T-helper 17 cell (primary cell): ENCODE measurements at places on chromosomes 13 and 19.

DNA sequence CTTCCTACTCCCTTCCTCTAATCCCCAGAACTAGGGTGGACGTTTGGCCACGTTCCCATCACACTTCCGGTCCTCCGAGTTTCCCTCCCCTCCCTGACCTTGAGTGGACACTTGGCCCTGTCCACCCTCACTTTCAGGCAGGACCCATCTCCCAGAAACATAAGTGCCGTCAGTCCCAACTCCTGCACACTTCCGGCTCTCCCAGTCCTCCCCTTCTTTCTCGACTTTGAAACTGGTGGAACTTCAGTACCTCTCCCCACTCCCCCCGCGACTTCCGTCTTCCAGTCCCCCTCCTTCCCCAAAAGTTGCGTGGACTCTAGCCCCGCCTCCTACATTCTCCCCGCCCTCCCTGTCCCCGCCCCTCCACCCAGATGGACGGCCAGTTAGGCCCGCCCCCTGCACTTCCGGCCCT, 278 bp upstream of the ZNF274 start:
- no peak for DNase-seq

DNA sequence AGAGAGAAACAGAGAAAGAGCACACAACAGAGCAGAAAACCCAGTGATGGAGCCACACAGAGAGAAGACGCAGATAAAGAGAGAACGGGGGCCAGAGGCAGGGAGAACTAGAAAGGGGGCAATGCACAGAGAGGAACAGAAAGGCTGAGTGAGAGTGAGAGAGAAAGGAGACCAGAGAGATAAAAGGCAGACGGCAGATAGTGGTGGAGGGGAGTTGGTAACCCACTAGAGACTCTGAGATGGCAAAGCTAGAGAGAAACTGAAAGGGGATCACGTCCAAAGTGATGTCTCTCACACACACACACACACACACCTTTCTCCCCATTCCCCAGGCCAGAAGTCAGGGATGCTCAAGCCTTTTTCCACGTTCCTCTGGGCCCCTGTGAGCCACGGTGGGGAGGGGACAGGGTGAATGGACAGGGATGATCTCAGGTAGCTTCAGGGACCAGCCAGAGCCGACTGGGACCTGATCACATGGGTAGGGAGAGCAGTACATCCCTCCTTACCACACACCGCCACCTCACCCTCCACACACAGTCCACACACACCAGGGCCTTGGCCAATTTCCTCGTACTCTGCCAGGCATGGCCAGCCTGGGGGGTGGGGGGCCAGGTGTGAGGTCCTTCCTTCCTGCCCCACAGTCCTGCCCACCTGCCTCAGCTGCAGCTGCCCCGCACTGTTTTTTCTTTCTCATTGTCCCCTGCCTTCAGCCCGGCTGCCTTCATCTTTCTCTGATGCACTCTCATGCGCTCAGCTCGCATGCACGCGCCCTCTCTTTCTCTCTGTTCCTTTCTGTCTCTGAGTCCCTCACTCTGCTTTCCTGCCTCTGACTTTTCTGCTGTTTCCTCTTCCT, 22.5 kb upstream of the POU2F2 start:
- no peak for DNase-seq

DNA sequence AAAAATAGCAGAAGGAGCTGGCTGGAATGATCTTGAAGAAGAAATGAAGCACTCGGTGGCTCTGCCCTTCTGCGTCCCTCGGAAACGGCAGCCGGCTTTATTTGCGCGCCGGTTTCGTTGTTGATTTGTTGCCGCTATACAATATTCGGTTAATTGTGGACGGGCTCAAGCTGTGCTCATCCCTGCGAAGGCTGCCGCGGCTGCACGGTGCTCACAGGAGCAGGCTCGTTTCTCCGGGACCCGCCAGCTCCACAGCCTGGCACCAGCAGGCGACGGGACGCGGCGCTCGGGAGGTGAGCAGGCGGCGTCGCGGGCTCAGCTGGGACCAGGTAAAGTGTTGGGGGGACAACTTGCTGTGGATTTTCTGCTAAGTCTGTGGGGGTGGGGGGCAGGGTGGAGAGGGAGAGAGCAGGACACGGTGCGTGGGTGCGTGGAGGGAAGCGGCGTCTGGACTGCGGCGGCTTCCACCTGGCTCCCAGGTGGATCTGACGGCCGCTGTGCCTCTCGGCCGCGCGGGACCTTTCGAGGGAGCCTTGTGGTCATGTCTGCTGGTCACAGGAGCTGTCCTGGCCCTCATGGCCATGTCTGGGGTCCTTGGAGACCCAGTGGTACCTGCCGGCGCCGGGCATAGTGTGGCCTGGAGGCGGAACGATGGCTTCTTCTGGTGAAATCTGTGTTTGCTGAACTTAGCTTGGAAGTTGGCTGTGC, 90.9 kb downstream of the TEX29 start:
- DNase-seq = no peak

GRCh38 chr19:34366738-34367623, 2.0 kb downstream of the GPI start:
- no peak for DNase-seq

DNA sequence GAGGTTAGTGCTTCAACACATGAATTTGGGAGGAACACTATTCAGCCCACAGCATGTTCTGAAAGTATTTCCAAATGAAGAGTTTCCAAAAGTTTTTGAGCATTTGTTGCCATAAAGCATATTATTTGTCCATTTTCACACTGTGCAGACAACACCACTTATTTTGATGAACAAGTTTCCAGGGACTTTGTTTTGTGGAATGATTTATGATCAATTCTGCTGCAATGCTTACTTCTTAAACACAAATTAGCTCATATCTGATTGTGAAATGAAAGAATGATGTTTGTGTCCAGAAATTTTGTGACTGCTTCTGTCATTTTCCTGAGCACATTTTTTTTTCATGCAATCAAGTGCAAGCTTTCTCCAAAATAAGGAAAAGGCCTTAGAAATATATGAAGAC, 205.3 kb downstream of the RAP2A start:
- DNase-seq = no peak

- DNase-seq = no peak
Measured at GRCh38 chr13:71610876-71611275, 256.1 kb downstream of the DACH1 start.

DNA sequence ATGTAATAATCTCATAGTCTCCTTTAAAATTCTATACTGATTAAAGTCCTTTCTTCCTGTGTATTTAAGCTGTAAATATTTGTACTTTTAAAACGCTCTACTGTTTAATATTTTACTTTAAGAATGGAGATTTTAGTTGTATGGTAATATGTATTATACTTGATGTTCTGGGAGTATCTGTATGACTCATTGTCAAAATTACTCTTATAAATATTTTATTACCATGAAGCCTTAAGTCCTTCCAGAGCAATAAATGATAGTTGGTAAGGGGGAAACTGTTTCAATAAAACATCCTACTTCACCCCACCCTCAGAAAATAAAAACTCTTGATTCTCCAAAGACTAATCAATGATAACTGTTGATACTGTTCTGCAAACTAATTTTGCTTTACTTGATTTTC, 6.4 kb downstream of the PCDH9 start:
- no peak for DNase-seq

GRCh38 chr19:3860499-3860898, 8.3 kb downstream of the ZFR2 start:
- no peak for DNase-seq

- DNase-seq = no peak
Measured at GRCh38 chr13:22812793-22813192, 368.0 kb upstream of the SGCG start.

DNA sequence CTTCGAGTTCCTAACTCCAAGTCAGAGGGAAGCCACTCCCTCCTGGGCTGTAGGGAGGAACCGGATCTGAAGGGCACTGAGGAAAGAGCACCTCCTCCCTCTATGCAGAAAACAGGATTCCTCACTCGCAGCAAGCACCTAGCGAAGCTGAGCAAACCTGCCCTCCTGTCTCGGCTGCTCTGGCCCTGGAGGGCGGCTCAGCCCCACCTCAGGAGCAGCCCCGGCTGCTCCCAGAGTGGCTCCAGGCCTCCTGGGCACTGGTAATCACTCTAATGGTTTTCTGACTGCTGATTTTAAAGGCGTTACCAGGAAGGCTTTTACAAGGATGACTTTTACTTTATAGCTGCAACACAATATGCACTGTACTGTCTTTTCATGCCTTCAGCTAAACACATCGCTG, 312.5 kb downstream of the TEX29 start:
- no peak for DNase-seq

GRCh38 chr19:10006335-10006708, 4.0 kb downstream of the COL5A3 start:
- DNase-seq = no peak
